ENCODE measurements at places on chromosomes 16 and 17. TPM values are rescaled to one million over a fixed set of nuclear protein-coding genes. Genes with fewer than 3 reads are reported as not detected.

The CES5A gene
- total RNA-seq, result not detected

- no peaks in the 10 kb centered on the region for H3K27me3 ChIP-seq
- DNase-seq, result peak; percentile 68
- no peaks in the 10 kb centered on the region for H3K36me3 ChIP-seq
- H3K4me1 ChIP-seq, result peaks cover 10% of the 10 kb centered on the region
- H3K27ac ChIP-seq, result no peak overlapping the region
These were observed 162.9 kb downstream of the COPRS start for GRCh38 chr17:31696184-31696602.

GRCh38 chr17:62085511-62086408 lies 20.7 kb upstream of the MED13 start:
- H3K27ac ChIP-seq, result no peak overlapping the region
- H3K27me3 ChIP-seq, result no peaks in the 10 kb centered on the region
- H3K36me3 ChIP-seq, result no peaks in the 10 kb centered on the region
- no peak overlapping the region for H3K4me3 ChIP-seq
- no peaks in the 10 kb centered on the region for H3K4me1 ChIP-seq
- DNase-seq, result no peak

DNA sequence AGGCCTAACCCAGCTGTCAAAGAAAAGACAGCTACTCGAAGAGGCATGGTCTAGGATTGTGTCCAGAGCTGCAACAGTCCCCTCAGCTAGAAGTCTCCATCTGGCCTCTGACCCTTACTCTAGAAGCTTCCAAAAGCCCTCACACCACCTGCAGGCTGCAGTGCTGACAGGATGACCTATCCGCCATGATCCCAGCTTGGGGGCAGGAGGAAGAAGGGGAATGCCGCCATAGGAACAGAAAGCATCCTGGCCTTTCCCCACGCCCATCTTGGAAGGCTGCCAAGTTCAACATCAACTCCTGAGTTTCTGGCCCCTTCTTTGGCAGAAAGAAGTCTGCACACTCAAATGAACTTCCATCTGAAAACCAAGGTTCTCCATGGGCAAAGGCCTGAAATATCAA lies 3.1 kb upstream of the KRT36 start:
- H3K4me1 ChIP-seq, result peaks cover 23% of the 10 kb centered on the region
- H3K36me3 ChIP-seq, result no peaks in the 10 kb centered on the region
- no peak overlapping the region for H3K4me3 ChIP-seq
- H3K27ac ChIP-seq, result no peak overlapping the region
- H3K27me3 ChIP-seq, result no peaks in the 10 kb centered on the region

The HCRT gene
- not detected for total RNA-seq

GRCh38 chr16:56300242-56300623 lies 108.9 kb downstream of the GNAO1 start:
- peaks cover 13% of the 10 kb centered on the region for H3K4me1 ChIP-seq
- DNase-seq, result no peak
- H3K27me3 ChIP-seq, result no peaks in the 10 kb centered on the region
- H3K36me3 ChIP-seq, result no peaks in the 10 kb centered on the region

DNA sequence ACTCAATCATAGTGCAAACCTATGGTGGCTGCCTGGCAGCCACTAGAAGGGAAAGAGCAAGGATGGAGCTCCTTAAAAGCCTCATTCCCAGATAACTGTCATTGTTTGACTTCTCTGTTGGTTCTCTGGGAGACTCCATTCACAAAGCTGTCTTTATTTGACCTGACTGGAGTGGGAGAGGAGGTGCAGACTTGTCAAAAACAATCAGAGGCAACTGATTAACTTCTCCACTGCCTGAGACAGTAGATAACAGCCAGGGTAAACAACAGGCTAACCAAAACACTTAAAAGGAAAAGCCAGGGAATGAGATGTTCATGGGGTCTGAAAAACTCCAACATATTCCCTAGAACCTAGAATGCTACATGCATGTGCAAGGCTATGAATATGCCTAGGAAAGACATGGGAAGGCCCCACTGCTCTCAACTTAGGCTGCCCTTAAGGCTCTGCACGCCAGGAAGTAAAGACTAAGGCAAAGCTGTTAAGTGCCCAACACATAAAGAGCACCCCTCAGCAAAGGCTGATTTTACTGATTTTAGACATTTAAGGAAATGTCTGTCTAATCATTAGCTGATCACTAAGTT lies 82.0 kb downstream of the TTC19 start:
- H3K4me3 ChIP-seq, result no peak overlapping the region
- DNase-seq, result no peak
- no peaks in the 10 kb centered on the region for H3K27me3 ChIP-seq
- H3K4me1 ChIP-seq, result no peaks in the 10 kb centered on the region
- no peak overlapping the region for H3K27ac ChIP-seq

DNA sequence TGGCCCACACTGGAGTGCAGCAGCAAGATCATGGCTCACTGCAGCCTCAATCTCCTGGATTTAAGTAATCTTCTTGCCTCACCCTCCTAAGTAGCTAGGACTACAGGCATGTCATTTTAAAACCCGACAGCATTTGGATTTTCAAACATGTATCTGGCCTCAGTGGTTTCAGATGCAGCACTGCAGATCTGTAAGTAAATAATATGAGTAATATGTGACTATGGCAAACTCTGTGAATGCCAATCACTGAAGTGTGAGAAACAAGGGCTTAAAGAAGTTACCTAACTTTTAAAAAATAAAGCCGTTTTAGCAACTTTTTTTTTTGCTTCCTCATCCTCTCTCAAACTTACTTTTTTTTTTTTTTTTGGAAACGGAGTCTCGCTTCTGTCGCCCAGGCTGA lies 11.9 kb downstream of the CEP20 start:
- DNase-seq, result no peak
- no peak overlapping the region for H3K27ac ChIP-seq
- H3K27me3 ChIP-seq, result no peaks in the 10 kb centered on the region

- no peak overlapping the region for H3K4me3 ChIP-seq
- peak; percentile 38 for DNase-seq
These were observed 35.2 kb upstream of the HS3ST3A1 start for GRCh38 chr17:13636951-13637350.

GRCh38 chr16:80968386-80969113 lies 38.1 kb downstream of the CMC2 start:
- no peaks in the 10 kb centered on the region for H3K36me3 ChIP-seq
- no peaks in the 10 kb centered on the region for H3K27me3 ChIP-seq
- no peak overlapping the region for H3K27ac ChIP-seq
- no peaks in the 10 kb centered on the region for H3K4me1 ChIP-seq

The PYY gene
- not detected for total RNA-seq

DNA sequence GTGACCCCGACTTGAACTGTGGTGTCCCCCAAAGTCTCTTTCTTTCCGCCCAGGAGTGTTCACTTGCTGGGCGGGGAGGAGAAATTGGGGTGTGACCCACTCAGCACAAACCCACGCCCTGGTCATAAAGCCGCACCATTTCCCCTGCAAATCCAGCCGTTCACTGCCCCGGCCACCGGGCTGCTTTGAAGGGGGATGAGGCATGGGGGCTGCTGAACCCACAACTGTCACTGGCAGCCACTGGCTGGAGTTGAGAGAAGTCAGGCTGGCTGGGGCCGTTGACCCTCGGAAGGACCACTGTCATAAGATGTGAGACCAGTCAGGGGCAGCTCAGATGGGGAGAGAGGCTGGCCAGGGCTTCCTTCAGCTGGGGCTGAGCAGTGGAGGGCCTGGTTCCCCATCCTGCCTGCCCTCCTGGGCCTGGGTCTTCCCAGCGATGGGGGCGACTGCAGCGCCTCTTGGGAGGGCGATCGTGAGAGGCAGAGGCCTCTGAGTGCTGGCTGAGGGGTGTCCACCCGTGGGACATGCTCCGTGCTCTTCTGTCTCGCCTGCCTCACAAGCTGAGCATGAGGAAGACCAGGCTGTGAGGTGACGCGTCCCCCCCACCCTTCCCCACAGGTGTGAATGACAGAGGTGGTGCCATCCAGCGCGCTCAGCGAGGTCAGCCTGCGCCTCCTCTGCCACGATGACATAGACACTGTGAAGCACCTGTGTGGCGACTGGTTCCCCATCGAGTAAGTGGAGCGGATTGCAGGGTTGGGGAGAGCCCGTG lies 19.5 kb downstream of the C16orf90 start:
- no peak for DNase-seq
- no peak overlapping the region for H3K27ac ChIP-seq
- H3K4me3 ChIP-seq, result no peak overlapping the region
- no peaks in the 10 kb centered on the region for H3K27me3 ChIP-seq
- no peaks in the 10 kb centered on the region for H3K36me3 ChIP-seq

The KRTAP4-6 gene
- total RNA-seq, result not detected

- no peak for DNase-seq
- no peaks in the 10 kb centered on the region for H3K4me1 ChIP-seq
- H3K27me3 ChIP-seq, result no peaks in the 10 kb centered on the region
- H3K27ac ChIP-seq, result no peak overlapping the region
- H3K4me3 ChIP-seq, result no peak overlapping the region
- no peaks in the 10 kb centered on the region for H3K36me3 ChIP-seq
These were observed 15.7 kb downstream of the WNT3 start for GRCh38 chr17:46802800-46803199.

GRCh38 chr17:17784657-17785267 lies 52.0 kb downstream of the SREBF1 start:
- H3K27me3 ChIP-seq, result no peaks in the 10 kb centered on the region
- peaks cover 49% of the 10 kb centered on the region for H3K4me1 ChIP-seq
- H3K36me3 ChIP-seq, result no peaks in the 10 kb centered on the region

All from testis (tissue), 5 donors.